ENCODE measurements at places on chromosomes 6 and 20. TPM values are rescaled to one million over a fixed set of nuclear protein-coding genes. Genes with fewer than 3 reads are reported as not detected.

The WFDC12 gene
- total RNA-seq = not detected

The ZSCAN9 gene
- 13.7 TPM for total RNA-seq

The SYNGAP1 gene
- 6.7 TPM for total RNA-seq

The TRMT11 gene
- 28.8 TPM for total RNA-seq

The MUCL3 gene
- not detected for total RNA-seq

The DEFB115 gene
- not detected for total RNA-seq

- DNase-seq = no peak
These were observed 17.0 kb upstream of the PXDC1 start for GRCh38 chr6:3768502-3768901.

DNA sequence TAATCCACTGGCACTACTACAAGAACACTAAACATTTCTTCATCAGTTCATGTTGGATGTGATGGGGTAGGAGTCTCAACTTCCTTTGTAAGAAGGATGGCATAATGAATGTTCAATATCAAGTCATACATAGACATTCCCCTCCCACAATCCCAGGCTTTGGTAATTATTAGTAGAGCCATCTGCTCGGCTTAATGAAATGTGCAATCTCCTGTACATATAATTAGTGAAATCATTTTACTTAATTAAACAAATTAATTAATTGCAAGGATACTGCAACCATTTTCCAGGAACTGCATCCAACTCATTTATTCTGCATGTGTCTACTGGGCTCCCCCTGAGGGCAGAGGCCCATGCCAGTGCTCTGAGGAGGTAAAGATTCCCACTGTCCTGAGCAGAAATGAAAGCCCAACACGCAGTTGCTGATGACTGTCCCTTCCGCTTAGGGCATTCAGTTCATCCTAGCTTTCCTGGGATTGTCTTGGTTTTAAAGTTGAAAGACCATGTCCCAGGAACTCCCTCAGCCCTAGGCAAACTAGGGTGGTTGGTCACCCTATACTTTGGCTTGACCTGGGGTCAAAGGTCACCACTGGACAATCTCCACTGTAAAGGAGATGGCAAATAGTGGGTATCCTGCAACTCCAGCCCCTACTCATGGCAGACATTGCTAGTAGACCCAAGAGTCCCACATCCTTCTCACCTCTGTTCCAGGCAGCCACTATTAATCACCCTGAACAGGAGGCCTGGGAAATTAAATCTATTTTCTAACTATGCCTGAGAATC lies 109.8 kb downstream of the TRERF1 start:
- DNase-seq = no peak

GRCh38 chr6:15417811-15418210 lies 171.9 kb downstream of the JARID2 start:
- peak; percentile 88 for DNase-seq

- DNase-seq = no peak
These were observed 95.9 kb downstream of the B3GAT2 start for GRCh38 chr6:70860920-70861319.

GRCh38 chr20:18019068-18019467 lies 38.6 kb downstream of the OVOL2 start:
- peak; percentile 34 for DNase-seq

GRCh38 chr20:18255526-18255925 lies 32.8 kb upstream of the ZNF133 start:
- no peak for DNase-seq

DNA sequence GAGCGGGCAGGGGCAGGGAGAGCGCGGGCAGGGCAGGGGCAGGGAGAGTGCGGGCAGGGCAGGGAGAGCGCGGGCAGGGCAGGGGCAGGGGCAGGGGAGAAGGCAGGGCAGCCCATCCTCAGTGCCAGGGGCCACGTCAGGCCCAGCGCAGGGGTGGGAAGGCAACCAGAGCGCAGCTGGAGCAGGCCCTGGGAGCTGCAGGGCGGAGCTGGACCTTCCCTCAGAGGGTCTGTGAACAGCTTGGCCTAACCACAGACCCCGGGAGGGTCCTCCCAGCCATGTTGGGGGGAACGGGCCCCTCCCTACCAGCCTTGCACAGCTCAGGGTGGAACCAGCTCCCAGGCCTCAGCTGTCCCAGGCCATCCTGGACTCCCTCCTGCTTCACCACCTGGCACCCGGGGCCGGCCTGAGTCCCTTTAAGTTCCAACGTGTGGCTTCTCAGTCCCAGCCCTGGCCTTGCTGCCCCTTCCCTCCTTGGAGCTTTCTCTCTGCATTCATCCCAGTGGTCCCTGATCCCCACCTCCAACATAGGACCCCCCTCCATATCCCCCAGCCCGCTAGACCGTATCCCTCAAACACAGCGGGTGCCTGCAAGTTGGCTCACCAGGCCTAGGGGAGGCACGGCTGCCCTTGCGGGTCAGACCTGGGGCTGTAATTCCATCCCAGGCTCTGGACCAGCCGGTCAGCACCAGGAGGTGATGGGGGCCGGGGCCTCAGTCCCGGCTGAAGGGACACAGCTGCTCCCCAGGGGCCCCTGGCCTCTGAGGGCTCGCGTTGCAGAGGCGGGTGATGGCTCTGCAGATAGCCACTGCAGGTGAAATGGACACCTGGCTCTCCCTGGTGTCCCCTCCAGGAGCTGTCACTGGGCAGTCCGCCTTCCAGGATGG lies 5.6 kb upstream of the ZBTB46 start:
- DNase-seq = no peak

DNA sequence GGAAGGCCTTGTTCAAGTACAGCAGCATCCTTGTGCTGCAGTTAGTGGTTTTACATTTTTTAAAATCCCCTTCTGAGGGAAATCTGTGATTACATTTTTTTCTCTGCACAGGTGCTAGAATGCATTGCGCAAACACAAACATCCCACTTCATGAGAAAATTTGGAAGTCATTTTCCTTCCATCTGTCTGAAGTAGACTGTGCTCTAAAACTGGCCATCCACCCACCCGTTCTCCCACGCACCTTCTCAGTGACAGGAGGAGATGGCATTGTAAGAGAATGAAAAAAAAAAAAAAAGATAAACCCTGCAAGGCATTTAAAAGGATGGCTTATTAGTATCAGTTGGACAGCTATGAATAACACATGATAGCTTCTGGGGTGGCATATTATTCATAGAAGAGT lies 65.0 kb downstream of the SOBP start:
- DNase-seq = no peak

DNA sequence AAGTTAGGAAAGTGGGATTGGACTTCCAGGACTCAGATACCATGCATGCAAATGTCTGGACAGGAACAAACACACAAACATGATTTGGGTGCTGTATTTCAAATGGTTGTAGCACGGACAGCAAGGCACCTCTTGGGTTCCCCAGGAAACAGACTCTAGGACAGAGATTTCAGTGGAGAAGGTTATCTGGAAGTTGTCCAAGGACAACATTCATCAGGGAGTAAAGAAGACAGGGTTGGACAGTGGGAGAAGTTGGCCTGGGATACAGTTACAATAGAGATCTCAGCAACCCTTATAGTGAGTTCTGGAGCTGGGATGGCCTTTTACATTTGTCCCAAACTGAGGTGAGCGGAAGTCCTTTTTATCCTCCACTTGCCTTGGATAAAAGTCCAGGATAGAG lies 19.8 kb upstream of the TINAG start:
- DNase-seq = peak; percentile 32

DNA sequence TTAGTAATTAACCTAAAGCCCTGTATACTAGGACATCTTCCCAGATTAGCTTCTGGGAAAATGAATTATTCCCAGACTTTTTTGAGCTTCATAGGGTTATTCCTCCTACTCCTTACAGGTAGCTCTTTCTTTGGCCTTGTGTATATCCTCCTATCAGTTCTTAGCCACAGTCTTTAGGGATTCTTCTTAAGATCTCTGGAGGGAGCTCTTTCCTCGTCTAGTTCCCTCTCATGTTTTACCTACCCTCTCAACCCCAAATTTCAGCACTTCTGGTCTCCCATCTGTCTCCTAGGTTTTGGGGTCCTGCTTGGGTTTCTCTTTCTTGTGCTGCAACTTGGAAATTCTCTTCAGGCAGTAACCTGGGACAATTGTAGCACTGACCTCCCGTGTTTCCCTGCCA lies 46.4 kb upstream of the SLC35B3 start:
- DNase-seq = no peak

- no peak for DNase-seq
These were observed 89.9 kb upstream of the MPC1 start for GRCh38 chr6:166472636-166473035.

DNA sequence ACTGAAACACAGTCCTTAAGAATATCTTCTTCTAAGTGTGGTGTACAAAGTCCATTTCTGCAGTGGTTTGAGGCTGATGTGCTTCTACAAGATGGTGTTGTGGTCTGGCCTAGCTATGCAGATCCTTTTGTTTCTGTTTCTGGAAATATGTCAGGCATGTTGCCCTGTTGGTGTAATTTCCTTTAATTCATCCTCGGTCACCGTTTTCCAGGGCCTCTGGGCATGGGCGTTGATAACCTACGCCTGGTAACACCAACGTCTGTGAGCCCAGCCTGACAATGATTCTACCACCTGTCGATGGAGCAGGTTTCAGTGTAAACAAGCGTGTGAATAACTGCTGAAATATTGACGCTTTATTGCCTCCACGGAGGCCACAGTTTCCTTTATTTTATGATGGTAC lies 33.3 kb upstream of the AFDN start:
- DNase-seq = no peak

DNA sequence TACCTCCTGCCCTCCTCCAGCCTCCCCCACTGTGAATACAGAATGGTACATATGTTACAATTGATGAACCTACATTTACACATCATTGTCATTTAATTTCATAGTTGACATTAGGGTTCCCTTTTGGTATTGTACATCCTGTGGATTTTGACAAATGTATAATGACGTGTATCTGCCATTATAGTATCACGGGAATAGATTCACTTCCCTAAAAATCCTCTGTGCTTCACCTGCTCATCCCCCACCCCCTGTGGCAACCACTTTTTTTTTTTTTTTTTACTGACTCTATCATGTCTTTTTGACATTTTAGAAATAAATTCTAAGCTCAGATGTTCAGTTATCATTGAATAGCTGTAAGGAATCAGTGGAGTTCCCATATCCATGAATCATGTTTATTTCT lies 30.4 kb downstream of the HECA start:
- DNase-seq = no peak

DNA sequence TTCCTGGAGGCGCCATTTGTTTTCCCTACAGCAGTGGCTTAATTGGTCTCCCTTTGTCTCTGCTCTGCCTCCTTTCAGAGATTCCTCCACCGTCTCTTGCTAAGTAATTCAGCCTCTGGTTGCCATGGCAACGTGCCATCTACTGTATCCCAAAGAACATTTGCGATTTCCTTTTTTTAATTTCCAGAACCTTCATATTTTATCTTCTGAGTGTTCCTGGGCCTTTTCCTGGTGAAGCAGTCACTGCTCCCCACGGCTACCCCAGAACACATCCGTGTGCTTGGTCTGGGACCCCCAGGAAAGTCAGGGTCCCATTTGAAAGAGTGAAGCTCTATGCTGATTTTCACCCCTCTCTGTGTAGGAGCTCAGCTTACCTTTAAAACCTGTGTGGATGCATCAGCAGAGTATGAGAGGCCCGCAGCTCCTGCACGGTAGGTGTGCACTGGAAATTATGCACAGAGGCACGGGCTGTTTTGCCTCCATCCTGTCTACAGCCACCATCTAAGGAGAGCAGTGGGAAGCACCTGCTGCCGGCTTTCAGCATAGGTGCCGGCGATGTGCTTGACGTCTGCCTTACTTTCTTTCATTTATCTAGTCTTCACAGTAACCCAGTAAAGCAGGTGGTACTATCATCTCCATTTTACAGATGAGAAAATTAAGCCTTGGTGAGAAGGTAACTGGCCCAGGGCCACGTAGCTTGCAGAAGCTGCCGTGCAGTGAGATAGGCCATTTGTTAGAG lies 122.8 kb downstream of the SYCP2 start:
- DNase-seq = no peak

DNA sequence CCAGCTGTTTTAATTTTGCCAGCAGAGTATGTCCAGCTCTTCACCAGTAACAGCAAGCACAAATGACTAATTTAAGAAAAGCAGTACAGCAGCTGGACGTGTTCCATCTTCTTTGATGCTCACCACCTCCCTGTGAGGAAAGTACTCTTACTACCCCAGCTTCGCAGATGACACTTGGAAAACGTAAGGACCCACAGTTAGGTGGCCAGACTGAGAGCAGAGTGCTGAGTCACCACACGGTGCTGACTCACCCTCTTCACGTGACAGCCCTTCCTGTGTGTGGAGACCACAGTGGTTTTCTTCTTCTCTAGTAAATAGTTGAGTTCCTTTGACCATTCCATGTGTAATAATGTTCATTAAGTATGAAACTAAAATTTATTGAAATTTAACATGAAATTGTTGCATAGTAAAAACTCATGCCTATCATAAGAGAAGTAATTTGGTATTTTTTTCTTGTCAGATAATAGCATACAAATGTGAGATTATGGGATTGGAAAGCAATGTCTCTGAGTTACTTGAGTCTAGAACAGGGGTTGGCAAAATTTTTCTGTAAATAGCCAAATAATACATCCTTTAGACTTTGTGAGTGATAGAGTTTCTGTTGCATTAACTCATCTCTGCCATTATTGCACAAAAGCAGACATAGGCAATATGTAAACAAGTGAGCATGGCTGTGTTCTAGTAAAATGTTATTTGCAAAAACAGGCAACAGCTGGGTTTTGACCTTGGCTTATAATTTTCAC lies 76.6 kb downstream of the SLX4IP start:
- DNase-seq = peak; percentile 97

- DNase-seq = no peak
These were observed 27.0 kb downstream of the MAP7 start for GRCh38 chr6:136523196-136523595.

- no peak for DNase-seq
These were observed 26.1 kb upstream of the GABRR1 start for GRCh38 chr6:89243331-89243629.

- no peak for DNase-seq
These were observed 284.7 kb upstream of the CITED2 start for GRCh38 chr6:139659196-139659595.

DNA sequence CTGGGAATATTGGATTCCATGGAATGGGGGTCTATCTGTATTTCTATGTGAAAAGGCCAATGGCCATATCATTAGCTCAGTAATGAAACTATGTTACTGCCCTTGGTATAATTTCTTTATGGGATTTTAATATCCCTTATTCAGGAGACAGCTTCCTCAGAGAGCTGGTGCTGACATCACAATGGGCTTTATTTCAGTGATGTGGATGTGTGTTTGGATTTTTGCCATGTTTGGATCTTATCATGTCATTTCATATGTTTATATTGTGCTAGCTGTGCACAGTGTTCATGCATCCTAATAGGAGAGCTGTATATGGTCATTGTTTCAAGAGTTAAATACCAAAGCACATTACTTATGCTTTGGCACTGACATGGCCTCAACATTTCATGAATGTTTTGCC lies 806.1 kb upstream of the MAP3K7 start:
- no peak for DNase-seq
